Thoracic aorta (tissue), 2 donors: ENCODE measurements at places on chromosomes 7 and 10. TPM values are rescaled to one million over a fixed set of nuclear protein-coding genes. Genes with fewer than 3 reads are reported as not detected.

Gene GRM3
- not detected for total RNA-seq

Gene ZSCAN25
- 21.7 TPM for total RNA-seq

DNA sequence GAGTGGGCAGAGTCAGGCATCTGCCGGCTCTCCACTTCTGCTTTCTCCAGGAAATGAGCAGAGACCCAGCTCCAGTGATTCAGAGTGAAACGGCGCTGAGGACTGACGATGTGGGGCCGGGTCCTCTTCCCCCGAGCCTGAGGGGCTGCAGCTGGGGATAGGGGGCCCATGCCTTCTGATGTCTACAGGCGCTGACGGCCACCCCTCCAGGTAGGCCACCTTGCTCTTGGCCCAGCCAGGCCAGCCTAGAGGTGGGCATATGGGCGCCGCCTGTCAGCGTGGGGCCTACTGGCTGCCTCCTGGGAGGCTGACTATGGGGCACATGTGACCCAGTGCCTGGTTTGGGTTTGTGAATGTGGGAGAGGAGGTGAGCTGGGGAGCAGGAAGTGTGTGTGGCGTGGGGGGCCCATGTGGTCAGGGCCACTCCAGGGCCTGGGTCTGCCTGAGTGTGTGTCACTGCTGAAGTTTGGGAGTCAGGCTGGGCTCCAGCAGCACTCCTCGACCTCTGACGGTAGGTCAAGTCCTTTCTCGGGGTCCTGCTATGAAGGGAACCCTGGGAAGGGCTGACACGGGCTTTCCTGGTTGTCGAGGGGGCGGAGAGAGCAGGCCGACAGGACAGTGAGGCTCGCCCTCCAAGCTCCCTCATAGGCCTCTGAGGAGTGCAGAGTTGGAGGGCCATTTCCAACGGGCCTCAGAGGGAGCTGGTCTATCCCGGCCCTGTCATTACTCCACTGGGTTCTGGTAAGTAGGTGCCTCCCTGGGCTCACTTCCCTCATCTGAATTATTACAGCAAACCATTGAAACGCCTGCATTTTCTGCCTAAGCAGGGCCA is at the start of gene WDFY4:
Gene WDFY4, plus strand, starts transcription at position 82 of the 832 bp plus-strand sequence. CDS start 24,860 bp downstream, outside the sequence.
- no peak for DNase-seq
- H3K36me3 ChIP-seq: no peaks in the 10 kb centered on the region
- peaks cover 7% of the 10 kb centered on the region for H3K4me1 ChIP-seq
- H3K4me3 ChIP-seq: peak within 1 kb of the TSS; percentile 55
- H3K27ac ChIP-seq: peak within 1 kb of the TSS; percentile 41

DNA sequence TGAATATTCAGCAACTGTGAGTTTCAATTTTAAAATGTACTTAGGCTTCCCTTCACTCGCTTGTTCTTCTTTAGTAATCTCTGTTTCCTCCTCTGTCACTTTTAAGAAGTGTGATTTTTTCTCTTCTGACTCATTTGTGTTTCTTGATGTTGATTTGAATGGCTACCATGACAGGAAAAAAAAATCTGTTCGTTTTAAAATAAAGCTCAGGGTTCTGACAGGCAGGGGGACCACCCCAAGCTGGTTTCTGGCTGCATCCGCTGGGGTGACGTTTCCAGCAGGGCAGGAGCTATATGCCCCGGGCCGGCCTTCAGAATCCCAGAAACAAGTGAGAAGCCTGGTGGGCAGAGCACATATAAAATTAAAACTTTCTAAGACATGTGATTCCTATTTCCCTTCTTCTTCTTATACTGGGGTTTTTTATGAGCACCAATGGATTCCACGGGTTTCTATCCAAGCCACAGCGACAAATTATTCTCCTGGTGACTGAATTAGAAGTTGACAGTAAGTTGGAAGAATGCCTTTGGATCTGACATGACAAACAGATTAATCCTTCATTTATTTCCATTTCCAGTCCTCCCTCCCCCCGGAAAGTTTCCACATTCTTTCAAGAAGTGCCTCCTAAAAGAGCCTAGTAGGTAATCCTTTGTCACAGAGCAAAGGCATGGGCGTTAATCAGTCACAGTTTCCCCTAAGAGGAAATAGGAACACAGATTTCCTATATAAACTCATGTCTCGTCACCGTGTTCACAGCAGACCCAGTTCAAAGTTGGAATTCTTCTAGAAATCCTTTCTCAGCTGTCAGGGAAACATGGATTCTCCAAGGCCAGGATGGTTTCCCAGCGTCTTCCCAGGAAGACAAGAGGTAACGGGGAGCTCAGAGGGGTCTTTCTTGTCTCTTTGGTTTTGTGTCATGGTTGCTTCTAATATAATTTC is 79.9 kb downstream of the PTPRE start:
- no peak overlapping the region for H3K27ac ChIP-seq
- H3K4me3 ChIP-seq: no peak overlapping the region
- no peaks in the 10 kb centered on the region for H3K27me3 ChIP-seq
- peaks cover 21% of the 10 kb centered on the region for H3K4me1 ChIP-seq

GRCh38 chr10:95467162-95467599 is 94.0 kb downstream of the SORBS1 start:
- H3K4me1 ChIP-seq: peaks cover 68% of the 10 kb centered on the region
- no peak overlapping the region for H3K4me3 ChIP-seq
- H3K36me3 ChIP-seq: peaks cover 7% of the 10 kb centered on the region
- no peak for DNase-seq
- no peaks in the 10 kb centered on the region for H3K27me3 ChIP-seq
- H3K27ac ChIP-seq: peak overlapping the region; percentile 88

Gene CLDN4
- total RNA-seq: 0.99 TPM

DNA sequence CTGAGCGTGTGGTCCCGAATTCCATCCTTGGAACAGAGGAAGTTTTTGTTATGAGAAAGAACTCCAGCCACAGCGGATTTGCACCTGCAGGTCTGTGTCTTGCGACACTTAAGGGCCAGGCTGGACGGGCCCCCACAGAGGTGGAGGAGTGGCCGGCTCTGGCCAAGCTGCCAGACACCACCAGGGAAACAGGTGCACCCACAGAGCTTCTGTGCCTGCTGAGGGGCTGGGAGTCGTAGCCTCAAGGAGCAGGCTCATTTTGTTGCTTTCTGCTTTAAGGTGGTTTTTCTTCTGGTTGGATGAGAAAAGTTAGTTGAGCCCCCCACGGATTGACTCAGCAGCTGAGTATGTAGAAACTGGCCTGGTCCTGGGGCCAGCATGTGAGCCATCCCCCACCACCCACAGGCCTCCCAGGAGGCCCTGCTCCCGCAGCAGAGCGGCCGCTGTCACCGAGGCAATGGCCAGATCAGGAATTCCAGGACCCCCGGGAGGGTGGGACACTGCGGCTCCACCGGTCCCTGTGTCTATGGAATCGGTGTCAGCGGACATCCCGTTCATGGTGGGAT is 41.9 kb downstream of the NKX6-2 start:
- H3K36me3 ChIP-seq: peaks cover 12% of the 10 kb centered on the region
- no peak overlapping the region for H3K4me3 ChIP-seq
- DNase-seq: no peak
- H3K4me1 ChIP-seq: peaks cover 11% of the 10 kb centered on the region
- no peaks in the 10 kb centered on the region for H3K27me3 ChIP-seq

Gene AZGP1
- total RNA-seq: 2.3 TPM

Gene SPDYE2
- total RNA-seq: not detected

GRCh38 chr7:23043441-23043840 is 29.5 kb upstream of the HYCC1 start:
- H3K36me3 ChIP-seq: no peaks in the 10 kb centered on the region
- H3K27me3 ChIP-seq: no peaks in the 10 kb centered on the region
- no peak overlapping the region for H3K27ac ChIP-seq
- DNase-seq: no peak
- no peak overlapping the region for H3K4me3 ChIP-seq

DNA sequence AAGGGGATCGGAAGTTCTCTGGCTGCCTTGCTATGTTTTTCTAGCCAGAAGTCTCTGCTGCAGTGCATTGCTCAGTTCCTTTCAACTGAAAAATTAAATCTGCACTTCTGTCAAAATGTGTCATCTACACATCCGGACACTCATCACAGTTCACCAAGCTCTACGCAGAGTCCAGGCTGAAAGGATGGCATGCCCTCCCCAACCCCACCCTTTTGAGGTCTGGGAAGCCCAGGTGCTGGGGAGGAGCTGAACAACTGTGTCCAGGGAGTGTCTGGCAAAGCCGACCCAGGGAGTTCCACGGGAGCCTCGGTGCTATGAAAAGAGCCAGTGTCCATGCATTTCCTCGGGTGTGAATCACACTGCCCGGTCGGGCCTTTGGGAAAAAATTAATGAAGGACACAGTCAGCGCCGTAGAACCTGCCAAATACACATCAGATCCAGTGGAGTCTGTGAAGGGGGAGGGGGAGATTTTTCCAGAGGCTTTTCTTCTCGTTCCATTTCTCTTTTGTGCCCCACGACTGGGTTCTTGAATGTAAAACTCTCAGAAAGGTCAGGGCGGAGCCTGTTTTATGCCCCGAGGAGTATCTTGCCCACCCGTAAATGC is 757 bp upstream of the PALS2 start:
- H3K27ac ChIP-seq: peak overlapping the region; percentile 91
- peak; percentile 11 for DNase-seq
- peak overlapping the region; percentile 84 for H3K4me3 ChIP-seq
- no peaks in the 10 kb centered on the region for H3K27me3 ChIP-seq
- no peaks in the 10 kb centered on the region for H3K36me3 ChIP-seq

Gene TAF6
- total RNA-seq: 72.8 TPM

DNA sequence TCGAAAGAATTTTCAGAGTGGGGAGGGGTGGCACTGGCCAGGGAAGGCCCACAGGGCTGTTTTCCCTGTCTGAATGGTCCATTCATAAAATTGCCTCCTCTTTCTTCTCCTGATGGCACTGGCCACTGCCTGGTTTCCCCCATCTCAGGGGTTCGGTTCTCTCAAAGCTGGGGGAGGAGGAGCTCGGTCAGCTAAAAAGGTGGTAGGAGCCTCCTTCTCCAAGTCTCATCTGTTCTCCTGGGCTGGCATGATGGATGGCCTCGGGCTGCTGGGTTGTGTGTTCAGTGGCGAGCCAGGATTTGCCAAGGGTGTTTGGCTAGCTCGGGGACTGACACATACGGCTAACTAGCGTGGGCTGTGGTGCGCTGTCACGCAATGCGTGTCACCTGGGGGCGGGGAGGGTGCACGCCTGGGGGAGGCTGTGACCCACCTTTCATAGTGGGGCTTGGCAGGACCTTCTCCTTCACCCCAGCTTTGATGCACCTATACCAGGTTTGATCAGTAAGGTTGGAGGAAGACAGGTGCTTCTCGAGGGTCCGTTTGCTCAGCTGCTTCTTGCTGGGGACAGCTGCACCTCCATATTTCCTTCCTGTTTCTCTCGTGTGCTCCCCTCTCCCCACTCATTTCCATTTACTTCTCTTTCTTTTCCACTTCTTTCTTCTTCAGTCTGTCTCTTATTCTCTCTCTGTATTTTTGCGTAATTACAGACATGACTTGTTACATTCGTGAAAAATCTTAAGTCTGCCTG is 36.3 kb downstream of the RBM20 start:
- no peak overlapping the region for H3K27ac ChIP-seq
- H3K27me3 ChIP-seq: no peaks in the 10 kb centered on the region
- no peak overlapping the region for H3K4me3 ChIP-seq
- H3K4me1 ChIP-seq: no peaks in the 10 kb centered on the region
- no peak for DNase-seq
- no peaks in the 10 kb centered on the region for H3K36me3 ChIP-seq

Gene MRC1
- 62.6 TPM for total RNA-seq

DNA sequence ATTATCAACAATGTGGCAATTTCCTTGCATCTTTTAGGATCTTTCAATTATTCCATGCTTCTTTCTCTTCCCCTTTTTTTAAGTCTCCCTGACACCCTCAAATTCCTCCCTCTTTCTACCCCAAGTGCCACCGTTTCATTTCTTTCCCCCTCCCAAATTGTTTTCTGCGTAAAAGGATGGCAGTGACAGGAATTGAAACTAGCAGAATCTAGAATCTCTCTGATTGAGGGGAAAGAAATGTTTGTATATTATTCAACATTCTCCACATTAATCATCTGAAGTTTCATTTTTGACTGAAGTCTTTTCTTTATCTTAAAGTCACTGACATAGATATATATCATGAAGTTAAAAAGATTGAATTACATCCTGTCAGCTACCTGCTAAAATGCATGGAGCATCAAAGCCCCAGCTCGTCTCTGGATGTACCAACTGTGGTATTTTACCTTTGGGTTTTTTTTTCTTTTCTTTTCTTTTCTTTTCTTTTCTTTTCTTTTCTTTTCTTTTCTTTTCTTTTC is 633.5 kb downstream of the SORCS3 start:
- H3K27me3 ChIP-seq: no peaks in the 10 kb centered on the region
- H3K4me1 ChIP-seq: no peaks in the 10 kb centered on the region
- no peaks in the 10 kb centered on the region for H3K36me3 ChIP-seq
- H3K4me3 ChIP-seq: no peak overlapping the region

GRCh38 chr7:81469869-81470723 is 299.8 kb downstream of the HGF start:
- no peaks in the 10 kb centered on the region for H3K36me3 ChIP-seq
- no peak overlapping the region for H3K27ac ChIP-seq
- no peaks in the 10 kb centered on the region for H3K27me3 ChIP-seq
- no peaks in the 10 kb centered on the region for H3K4me1 ChIP-seq

Gene SPDYE9
- not detected for total RNA-seq

- no peak for DNase-seq
- H3K27ac ChIP-seq: no peak overlapping the region
- no peak overlapping the region for H3K4me3 ChIP-seq
- no peaks in the 10 kb centered on the region for H3K4me1 ChIP-seq
These were observed 108.4 kb upstream of the ZWINT start for GRCh38 chr10:56469482-56469881.

DNA sequence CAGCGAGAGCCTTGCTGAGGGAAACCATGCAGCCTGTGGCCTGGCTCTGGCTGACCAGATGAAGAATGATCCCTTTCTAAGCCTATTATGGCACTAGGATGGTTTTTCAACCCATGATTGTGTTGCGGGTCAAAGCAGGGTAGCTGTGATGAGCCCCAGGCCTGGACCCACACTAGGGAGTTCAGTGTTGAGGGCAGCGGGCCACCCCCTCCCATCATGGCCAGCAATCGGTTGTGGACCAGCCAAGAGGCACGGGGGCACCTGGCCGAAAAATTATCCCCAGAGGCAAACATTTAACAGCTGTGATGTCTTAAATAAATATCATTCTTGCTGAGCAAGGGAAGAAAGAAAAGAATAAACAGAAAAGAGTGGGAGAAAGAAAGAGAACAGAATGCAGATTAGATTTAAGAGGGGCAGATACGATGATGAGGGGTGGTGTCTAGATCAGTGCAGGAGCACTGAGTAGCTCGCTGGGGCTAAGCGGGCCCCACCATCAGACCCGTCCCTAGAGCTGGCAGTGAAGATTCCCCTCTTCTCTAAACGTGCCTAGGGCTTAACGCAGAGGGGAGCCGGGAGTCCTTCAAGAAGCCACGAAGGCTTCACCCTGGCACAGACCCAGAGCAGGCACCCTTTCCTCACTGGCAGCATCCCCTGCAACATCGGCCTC is 82.7 kb downstream of the SLC37A3 start:
- H3K27ac ChIP-seq: peak overlapping the region; percentile 85
- peaks cover 21% of the 10 kb centered on the region for H3K4me1 ChIP-seq
- no peak for DNase-seq
- H3K27me3 ChIP-seq: no peaks in the 10 kb centered on the region
- no peaks in the 10 kb centered on the region for H3K36me3 ChIP-seq

DNA sequence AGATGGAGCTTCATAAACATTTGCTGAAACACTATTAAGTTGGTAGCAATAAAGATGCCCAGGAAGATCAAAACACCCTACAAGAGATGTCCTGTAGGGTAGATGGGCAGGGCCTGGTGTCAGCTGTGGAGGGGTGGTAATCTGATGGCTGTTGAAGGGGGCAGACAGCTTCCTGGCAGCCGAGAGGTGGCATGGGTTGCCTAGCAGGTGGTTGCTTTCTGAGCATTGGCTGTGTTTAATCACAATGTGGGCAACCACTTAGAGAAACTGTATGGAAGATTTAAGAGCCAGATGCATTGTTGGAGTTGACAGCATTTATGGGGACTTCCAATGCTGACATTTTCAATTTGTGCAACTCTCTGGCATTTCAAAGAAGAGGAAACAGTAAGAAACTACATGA is 79.9 kb upstream of the SLC26A5 start:
- no peak overlapping the region for H3K27ac ChIP-seq
- no peak for DNase-seq
- H3K36me3 ChIP-seq: no peaks in the 10 kb centered on the region
- H3K4me3 ChIP-seq: no peak overlapping the region
- H3K4me1 ChIP-seq: no peaks in the 10 kb centered on the region
- no peaks in the 10 kb centered on the region for H3K27me3 ChIP-seq
